Fibroblast of mammary gland (primary cell): ENCODE measurements at places on chromosomes 4 and X.

DNA sequence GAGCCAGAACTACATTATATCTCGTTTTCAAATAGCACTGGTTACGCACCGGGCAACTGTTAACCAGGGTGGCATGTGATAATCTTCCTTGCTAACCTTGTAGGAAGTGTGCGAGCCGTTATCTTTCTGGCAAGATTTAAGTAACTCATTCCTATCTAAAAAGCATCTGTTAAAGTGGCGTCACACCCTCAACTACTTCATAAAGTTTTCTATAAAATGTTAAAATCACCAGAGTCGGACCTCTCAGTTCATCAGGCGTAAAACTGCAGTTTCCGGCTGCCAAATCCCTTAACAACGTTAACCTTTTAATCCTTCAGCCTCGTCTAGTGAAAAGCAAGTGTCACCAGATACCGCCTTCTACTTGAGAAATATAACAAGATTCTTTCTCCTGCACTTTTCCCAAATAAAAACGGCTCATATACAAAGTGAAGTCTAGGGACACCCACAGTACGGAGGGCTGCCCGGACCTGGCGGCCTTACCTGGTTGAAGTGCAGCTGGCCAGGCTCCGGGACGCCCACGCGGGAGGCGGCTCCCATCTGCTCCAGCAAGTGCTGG, 1.2 kb downstream of the SLC39A8 start:
- DNase-seq = peak; percentile 4

GRCh38 chr4:183838987-183839712, 66.0 kb upstream of the STOX2 start:
- peak; percentile 16 for DNase-seq

DNA sequence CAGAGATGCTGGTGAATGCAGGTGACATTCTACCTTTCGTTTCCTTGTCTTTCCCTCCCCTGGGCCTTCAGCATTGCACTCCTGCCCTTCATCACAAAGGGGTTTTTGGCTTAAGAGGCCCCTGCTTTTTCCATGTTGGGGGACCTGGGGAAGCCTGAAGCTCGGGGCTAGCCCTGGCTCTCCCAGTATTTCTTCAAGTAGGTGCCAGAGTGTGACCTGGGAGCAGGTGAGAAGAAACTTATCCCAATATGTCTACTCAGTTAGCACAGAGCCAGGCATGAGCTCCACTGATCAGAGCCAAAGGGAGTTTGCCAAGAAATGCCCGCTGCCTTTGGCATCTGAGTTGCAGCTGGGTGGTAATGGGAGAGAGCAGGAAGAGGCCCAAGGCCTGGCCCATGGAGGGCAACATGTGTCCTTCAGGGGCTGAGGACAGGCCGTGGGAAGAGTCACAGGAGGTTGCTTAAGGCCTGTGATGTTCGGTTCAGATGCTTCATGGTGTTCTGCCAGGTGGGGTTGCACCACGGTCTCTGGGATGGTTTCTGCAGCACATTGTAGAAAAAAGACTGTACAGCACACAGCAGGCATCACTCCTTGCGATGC, 7.6 kb downstream of the PRRG3 start:
- no peak for DNase-seq

DNA sequence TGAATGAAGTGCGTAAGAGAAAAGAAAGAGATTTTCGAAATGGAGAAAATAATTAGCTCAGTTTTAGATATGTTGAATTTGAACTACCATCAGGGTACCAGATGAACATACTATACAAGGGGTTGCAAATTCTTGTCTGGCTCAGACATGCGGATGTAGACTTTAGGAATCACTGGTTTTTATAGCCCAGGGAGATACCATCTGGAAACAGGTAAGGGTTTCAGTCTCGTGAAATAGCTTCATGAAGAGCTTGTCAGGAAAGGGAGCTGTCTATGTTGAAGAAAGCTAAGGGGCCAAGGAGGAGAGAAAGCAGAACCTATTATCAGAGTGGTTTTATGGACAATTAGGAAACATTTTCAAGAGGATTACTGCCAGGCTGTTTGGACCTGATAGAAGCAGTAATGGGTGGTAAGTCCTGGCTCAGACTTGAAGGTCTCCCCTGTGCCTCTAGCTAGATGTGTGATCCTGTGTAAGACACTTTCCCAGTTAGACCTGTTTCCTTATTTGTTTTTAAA, 6.7 kb downstream of the RAB9A start:
- no peak for DNase-seq

- DNase-seq = peak; percentile 38
Measured at GRCh38 chr4:25888781-25889180, 25.2 kb upstream of the SMIM20 start.

- no peak for DNase-seq
Measured at GRCh38 chr4:76569225-76569624, 134.2 kb downstream of the SHROOM3 start.

DNA sequence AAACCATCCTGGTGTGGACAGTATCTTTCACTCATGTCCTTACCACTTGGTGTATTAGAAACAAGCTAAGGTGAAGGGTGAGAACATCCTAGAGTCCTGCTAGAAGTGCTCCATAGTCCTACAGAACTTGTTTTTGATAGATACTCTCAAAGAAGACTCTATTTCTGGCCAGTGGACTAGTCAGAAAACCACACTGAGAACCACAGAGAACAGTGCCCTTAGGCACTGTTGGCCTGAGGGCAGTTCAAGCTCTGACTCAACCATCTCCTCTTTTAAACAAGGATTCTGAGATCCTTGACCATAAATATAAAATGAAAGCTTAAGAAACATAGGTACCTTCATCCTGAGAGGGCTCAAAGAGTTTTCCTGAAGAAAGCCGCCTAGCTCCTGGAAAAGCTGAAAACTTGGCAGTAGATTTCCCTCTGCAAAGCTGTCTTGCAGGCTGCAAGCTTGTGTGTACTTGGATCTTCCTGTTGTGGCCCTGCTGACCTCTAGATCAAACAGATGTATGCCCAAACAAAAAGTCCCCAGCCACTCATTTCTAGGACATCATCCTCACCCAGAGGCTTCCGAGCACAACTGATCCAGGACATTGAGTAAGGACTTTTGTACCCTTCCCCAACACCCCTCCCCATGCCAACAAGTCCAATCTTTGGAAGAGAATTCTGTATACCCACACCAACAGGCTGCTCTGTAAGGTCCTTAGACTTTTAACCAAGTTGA, 111.6 kb upstream of the CXCL13 start:
- DNase-seq = peak; percentile 2

GRCh38 chr4:16579866-16580265, 318.6 kb downstream of the LDB2 start:
- DNase-seq = peak; percentile 60

- DNase-seq = peak; percentile 85
Measured at GRCh38 chr4:72604324-72604723, 35.3 kb upstream of the ADAMTS3 start.

GRCh38 chrX:153780678-153781427, at the start of gene SRPK3:
Gene SRPK3, plus strand, starts transcription at chrX:153781041. Its CDS starts 46 bp downstream, at chrX:153781087.
- DNase-seq = no peak

DNA sequence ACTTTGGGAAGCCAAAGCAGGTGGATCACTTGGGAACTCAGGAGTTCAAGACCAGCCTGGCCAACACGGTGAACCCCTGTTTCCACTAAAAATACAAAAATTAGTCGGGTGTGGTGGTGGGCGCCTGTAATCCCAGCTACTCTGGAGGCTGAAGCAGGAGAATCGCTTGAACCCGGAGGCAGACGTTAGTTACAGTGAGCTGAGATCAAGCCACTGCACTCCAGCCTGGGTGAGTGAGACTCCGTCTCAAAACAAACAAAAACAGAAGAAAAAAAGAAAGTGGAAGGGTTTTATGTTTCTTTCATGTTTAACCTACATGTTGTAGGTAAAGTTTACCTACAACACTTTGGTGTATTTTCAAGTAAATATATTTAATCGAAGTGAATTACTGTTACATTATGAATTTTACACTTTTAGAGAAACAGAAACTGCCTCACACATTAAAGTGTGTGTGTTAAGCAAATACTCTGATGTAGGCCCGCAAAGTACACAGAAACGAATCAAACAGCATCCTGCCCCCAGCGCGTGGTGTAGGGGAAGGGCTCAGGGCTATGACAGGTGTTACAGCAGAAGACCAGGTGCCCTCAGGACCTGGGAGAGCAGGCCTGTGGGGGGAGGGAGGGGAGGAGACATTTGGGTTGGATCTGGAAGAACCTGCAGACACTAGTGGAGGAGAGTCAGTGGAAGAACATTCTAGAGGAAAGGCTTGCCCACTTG, 39.0 kb downstream of the PTTG2 start:
- DNase-seq = no peak

DNA sequence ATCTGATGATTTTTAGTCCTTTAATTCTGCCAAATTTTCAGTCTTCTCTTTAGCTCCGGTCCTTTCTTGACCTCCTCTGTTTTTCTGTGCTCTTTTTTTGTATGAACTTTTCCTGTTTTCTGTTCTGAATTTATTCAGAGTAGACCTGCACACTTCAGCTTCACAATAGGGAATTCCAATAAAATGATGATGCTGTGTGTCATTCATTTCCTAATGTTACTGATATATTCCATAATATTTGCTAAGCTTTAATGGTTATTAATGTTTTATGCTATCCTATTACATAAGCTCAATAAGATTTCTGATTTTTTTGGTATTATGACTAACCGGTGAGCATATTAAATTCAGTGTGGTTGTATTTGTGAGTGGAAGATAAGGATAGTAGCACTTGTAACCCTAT, 13.9 kb upstream of the MAD2L1 start:
- no peak for DNase-seq

DNA sequence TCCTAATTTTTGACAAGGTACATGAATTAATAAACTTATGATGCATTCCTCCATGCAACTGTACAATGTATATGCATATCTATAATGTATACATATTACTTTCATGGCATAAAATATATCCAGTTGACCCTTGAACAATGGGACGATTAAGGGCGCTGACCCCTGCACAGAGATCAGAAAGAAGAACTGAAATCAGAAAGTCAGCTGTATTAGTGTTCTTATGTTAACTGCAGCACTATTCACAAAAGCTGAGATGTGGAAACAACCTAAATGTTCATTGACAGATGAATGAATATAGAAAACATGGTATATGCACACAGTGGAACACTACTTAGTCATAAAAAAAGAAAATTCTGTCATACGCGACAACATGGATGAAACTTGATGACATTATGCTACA, 457.1 kb downstream of the GBA3 start:
- no peak for DNase-seq

DNA sequence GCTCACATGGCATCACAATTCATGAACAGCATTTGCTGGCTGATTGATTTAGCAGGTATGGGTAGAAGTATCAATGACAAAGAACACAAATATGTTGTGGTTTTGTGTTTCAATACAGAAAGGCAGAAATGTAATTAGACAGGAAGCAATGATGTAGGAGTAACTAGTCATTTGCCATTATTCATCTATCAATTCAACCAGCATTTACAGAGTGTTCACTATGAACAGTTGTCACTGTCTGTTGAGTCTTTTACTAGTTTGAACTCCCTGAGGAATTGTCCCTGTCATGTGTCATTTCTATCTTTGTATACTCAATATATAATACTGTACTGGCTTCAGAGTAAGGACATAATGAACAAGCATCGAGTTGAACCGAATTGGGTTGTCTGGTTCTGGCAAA, 51.5 kb upstream of the ARHGAP24 start:
- DNase-seq = peak; percentile 24

DNA sequence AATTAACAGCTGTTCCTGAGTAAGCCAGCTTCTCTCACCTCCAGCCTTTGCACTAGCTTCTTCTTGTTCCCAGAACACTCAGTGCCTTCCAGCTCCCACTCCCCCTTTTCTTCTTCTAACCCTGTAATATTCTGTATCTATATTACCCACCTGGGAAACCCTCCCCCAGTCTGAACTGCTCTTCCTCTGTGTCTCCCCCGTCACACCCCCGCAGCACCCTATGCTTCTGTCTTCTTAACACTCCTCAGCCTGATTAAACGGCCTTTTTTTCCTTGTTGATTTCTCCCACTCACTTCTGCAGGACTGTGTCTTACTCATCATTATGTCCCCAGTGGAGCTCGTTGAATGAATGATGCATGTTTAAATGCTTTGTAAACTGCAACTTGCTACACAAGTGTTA, 9.0 kb upstream of the LONRF3 start:
- no peak for DNase-seq

- DNase-seq = no peak
Measured at GRCh38 chrX:153829549-153829798, 870 bp downstream of the PDZD4 start.

DNA sequence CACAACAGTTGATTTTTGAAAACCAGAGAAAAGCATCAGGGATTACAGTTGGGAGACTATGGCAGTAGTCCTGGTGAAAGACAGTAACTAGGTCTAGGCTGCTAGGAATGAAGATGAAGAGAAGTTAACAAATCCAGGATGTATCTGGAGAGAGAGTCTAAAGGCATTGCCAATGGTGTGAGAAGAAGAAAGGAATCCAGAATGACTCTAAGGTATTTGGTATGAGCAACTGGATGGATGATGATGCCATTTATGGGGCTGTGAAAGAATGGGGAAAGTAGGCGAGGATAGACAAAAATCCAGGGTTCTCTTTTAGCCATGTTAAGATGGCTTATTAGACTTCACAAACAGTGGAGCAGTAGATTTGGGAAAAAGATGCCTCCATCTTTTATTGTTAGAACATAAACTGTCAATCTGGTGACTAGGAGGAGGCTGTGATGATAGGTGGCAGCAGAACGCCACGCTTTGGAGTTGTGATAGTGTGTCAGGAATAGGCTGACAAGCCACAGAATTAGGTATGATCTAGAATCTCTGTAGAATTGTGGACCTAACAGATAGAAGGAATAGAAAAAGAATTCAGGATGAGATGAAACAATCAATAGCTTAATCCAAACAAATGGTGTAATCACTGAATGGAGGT, 27.3 kb upstream of the JADE1 start:
- no peak for DNase-seq

DNA sequence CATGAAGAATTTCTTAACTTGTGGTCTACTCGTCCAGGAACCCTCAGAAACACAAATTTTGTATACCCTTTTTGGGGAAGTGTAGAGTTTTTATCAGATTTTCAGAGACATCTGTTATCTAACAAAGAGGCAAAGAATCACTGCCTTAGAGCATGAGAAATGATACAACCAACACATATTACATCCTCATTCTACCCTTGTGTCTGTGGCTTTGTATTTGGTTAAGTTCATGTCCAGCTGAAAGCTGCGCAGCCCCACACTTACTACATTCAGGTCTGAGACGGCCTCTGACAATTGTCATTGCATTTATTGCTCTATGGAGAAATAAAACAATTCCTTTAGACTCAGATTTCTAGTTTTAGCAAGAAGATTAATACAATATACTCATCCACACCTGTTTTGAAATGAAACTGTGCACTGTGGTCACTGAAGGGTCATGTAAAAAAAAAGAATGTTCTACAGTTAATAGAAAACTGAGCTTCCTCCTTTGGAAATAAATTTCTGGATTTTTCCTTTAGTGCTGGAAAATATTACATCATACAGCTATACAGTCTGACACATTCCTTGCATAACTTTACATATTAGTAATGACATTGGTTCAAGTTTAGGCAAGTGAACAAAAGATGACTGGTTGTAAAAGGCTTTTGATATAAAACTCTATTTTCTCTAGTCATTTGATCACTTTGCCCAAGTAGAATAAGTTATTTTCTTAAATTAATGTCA, 39.8 kb downstream of the GLRB start:
- peak; percentile 48 for DNase-seq

GRCh38 chrX:22406201-22406737, 133.6 kb downstream of the CBLL2 start:
- DNase-seq = no peak
